ENCODE measurements at places on chromosomes 1 and 21.
A peak's percentile ranks its signal among the peaks of the same experiment; 100 is the strongest.

DNA sequence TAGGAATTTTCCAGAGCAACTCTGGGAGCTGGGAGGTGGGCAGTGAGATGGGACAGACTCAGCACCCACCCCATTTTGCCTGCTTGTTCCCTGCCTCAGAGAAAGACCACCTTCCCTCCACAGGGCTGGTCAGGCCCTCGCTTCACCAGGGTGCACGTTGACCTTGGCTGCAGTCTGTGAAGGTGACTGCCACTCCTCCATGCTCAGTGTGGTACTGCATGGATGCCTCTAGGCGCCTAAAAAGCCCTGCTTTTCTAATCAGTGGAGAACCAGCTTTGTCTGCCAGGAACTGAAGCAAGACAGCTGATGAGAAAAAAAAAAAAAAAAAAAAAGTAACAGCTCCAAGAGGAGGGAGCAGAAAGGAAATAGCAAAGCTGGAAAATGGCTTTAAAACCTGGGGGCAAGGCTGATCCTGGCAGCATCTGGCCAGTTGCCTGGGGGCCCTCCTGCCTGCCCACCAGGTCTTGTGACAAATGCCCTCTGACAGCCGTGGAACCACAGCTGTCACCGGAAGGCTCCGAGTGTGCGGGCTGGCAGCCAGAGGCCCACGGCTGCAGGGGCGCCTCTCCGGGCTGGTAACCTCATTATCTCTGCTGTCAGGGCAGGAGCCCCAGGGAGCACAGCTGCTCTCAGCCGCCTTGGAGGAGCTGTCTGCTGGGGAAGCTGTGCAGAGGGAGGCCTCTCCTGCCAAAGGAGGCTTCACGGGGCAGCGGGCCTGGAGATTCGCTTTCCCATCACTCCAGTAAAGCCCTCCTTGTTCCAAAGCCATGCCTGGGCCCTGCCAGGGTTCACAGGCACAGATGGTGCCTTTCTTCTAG, 13.7 kb downstream of the KIAA1614 start:
- no peak for DNase-seq

- no peak for DNase-seq
These were observed 47.7 kb upstream of the GPR37L1 start for GRCh38 chr1:202074985-202075384.

DNA sequence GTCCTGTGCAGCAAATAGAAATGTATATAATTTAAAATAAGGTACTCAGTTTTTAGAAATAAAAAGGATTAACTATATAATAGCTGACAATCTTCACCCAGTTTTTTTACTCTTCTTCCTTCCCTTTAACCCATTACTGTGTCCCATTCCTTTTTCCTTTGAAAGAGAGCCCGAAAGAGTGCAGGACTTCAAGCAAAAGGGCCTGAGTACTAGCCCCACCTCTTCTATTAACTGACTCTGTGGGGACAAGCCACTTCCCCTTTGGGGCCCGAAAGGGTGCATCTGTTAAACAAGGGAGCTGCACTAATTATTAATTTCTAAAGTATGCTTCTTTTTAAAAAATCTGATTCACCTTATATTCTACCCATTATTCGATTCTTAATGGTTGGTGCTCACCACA, 3.3 kb downstream of the USP24 start:
- DNase-seq: no peak

- DNase-seq: no peak
These were observed 3.6 kb downstream of the SDC3 start for GRCh38 chr1:30904962-30905335.

GRCh38 chr1:53736290-53736689, 2.7 kb downstream of the GLIS1 start:
- no peak for DNase-seq

DNA sequence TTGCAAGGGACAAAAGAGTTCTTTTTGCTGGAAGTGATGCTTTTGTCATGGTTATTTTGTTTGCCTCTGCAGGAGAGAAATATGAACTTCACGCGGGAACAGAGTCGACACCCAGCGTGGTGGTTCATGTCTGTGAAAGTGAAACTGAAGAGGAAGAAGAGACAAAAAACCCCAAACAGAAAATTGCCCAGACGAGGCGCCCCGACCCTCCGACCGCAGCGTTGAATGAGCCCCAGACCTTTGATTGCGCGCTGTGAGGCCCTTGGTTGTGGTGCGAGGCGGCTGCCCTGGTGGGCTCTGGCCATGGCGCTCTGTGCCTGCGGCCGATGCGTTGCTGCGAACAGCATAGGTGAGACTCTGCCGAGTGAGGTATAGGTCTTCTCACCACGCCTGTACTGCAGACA, 20.9 kb upstream of the NCMAP start:
- DNase-seq: no peak

- no peak for DNase-seq
These were observed 129.1 kb upstream of the SOD1 start for GRCh38 chr21:31530364-31530763.

GRCh38 chr1:31479811-31480210, 66.8 kb downstream of the SERINC2 start:
- DNase-seq: no peak

DNA sequence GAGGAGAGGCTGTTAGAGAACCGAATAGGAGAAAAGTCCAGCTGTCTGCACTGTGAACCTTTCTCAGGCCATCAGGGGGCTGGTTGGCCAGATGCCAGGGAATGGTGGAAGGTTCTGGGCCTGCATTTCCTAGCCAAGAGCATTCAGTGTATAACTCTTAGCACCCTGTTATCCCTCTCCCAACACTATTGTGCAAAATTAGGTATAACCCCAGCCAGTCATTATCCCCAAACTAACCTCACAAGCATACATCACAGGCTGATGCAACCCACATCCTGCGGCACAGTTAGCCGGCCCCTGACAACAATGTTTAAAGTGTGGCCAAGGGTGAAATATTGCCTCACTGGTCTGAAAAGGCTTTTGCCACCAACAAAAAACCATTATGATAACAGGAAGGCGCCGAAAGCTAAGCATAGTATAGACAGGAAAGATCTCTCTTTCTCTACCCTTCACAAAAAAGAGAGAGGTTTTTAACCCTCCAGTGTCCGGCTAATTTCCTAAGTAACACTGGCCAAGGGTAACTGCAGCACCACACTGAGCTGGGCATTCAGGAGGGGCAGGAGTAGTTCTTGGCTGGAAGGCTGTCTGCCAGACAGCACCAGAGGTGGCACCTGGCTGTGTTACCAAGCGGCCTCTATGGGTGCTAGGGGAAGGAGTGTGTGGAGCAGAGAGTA, 77.3 kb upstream of the BCAR3 start:
- DNase-seq: no peak

DNA sequence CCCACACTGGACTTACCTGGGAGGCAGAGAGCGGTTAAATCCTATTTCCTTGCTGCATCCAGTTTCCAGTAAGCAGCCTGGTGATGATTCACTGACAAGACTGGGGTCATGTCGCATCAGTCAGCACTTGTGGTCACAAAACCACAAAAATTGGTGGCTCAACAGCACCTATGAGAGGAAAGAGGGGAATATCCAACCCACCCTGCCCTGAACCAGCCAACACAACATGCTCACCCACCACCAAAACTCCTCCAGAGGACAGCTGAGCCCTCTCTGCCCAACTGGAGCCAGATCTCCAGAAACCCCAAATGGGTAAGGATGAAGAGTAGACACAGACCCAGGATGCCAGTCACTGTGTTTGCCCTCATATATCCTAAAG, 64.0 kb downstream of the CD46 start:
- DNase-seq: no peak

GRCh38 chr1:45009956-45010854, 919 bp downstream of the HECTD3 start:
- peak; percentile 16 for DNase-seq

GRCh38 chr1:170071378-170071777, 3.1 kb downstream of the KIFAP3 start:
- no peak for DNase-seq

DNA sequence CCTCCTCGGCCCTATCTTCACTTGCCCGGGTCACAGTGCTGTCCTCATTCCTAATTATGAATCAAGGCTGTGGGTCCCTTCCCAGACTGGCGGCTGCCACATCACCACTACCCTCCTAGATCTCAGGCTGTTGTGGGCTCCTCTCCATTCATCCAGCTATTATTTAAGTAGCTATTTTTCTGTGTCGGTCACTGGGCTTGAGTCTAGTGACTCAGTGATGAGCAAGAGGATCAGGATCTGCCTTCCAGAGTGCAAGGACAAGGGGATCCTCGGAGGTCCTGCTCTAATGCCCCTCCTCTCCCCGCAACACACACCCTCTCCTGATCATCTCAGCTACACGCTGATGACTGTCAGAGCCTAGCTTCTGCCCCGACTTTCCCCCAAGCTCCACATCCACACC, 34.1 kb downstream of the CDCP2 start:
- DNase-seq: no peak

DNA sequence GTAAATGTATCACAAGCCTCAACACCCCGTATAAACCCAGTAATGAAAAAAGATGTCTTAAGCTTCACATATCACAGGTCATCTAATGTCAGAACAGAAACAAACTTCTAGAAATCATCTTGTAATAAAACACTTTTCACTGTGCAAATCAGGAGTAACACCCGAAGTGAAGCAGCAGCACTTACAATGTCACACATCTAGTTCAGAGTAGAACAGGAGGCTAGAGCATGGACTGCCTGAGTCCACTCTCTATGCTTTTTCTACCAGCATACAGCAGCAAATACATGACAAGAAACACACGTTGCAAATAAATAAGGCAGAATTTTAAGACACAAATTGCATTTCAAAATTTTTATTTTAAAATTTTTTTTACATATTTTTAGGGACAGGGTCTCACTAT, 57.2 kb downstream of the AKT3 start:
- DNase-seq: no peak

DNA sequence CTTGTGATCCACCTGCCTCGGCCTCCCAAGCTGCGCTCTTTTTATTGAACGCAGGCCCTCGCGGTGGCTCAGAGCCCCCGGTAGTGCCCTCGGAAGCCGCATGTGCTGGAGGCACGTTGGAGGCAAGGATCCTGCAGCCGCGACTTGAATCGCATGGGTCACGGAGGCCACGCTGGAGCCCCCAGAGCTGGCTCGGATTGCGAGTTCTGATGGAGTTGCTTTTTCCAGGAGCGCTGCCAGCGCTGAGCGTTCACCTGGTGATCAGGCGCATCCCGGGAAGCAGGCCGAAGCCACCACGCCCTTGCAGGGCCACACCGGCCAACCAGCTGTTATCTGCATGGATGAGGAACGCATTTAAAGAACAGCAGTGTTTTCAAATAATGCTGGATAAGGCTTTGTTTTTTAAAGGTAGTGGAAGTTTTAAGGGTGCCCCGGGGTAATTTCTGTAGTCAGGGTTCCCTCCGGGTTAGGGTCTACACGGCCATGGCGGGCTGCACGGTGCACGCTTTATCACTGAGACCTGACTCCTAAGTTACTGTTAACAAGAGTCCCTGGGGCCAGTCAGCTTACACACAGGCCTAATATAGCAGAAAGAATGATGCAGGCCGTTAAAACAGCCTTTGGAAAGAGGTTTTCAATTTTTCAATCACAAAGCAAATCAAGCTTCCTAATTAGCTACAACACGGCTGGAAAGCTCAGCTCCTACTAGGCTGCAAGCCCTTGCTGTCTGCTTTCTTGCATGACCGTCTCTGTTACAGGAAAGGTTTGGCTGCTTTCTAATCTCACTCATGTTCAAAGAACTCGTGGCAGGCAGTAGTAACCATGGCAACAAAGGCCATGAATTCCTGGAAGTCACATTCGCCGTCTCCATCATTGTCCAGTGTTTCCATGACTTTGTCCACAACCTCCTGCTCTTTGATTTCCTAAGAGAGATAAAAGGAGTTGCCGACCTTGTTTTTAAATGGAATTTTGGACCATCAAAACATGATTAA, 6.0 kb downstream of the S100B start:
- no peak for DNase-seq

- no peak for DNase-seq
These were observed 1.8 kb downstream of the MFN2 start for GRCh38 chr1:11982010-11982392.

- DNase-seq: peak; percentile 12
These were observed 1.7 kb downstream of the CDC14A start for GRCh38 chr1:100353988-100354387.

DNA sequence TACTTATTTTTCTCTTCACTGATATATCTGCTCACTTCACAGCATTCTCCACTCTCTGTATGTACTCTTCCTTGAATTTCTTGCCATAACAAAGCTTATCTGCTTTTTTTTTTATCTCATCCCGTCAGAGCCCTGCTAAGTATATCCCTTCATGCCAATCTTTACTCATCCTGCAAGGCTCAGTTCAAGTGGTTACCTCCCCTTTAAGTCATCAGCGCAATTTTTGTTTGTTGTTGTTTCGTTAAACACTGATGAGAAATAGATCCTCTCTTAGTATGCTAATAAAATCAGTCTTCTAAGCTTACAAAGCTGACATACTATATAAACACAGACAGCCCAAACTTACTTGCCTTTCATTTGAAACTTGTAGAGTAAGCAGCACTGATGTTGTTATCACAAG, 17.8 kb downstream of the COL24A1 start:
- DNase-seq: no peak

GRCh38 chr21:44350773-44351481, 2.5 kb upstream of the TRPM2 start:
- no peak for DNase-seq

GRCh38 chr1:157782931-157783330, 6.0 kb upstream of the FCRL2 start:
- DNase-seq: no peak

GRCh38 chr21:15495965-15496364, 233.8 kb upstream of the USP25 start:
- no peak for DNase-seq

DNA sequence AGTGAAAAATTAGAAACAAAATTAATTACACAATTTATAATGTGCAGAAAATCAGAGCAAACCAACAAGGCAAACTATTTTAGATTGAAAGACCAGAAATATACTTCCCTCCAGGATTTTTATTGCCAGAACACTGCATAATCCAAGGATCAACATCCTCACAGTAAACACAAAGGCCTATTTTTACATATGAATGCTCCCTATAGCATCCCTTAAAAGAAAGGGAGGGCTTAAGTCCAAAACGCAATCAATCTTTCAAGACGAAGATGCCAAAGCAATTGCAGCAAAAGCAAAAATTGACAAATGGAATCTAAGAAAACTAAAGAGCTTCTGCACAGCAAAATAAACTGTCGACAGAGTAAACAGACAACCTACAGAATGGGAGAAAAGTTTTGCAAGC, 18.6 kb upstream of the CHIA start:
- no peak for DNase-seq

GRCh38 chr1:60813071-60813470, 269.3 kb upstream of the NFIA start:
- no peak for DNase-seq

DNA sequence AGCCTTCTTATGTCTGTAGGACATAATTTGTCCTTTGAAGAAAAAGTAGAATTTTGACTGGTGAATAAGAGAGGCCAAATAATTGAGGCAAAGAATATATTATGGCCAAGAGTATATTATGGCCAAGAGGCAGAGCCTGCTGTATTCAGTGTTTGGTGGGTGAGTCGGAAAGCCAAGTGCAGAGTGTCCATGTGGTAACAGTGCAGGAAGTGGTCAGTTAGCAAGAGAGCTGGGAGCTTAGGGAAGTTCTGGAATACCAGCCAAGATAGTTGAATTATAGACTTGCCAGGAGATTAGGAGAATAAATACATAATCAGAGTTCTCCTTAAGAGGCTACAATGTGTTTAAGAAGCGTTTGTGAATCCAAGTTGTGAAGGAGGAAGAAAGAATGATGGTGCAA, 131.5 kb upstream of the LMO4 start:
- no peak for DNase-seq

Data from NCI-H748 treated with DMSO at 0.1 percent for 48 hours (cell line).